Thoracic aorta (tissue), 2 donors: ENCODE measurements at places on chromosomes 6 and 20.
A peak's percentile ranks its signal among the peaks of the same experiment; 100 is the strongest.

- DNase-seq, result no peak
Observed at GRCh38 chr20:53345536-53346334, 247.9 kb downstream of the ZNF217 start.

GRCh38 chr6:10640412-10640811 is 54.0 kb downstream of the C6orf52 start:
- no peak for DNase-seq

GRCh38 chr6:89360415-89360999 is 8.0 kb upstream of the UBE2J1 start:
- DNase-seq, result no peak

DNA sequence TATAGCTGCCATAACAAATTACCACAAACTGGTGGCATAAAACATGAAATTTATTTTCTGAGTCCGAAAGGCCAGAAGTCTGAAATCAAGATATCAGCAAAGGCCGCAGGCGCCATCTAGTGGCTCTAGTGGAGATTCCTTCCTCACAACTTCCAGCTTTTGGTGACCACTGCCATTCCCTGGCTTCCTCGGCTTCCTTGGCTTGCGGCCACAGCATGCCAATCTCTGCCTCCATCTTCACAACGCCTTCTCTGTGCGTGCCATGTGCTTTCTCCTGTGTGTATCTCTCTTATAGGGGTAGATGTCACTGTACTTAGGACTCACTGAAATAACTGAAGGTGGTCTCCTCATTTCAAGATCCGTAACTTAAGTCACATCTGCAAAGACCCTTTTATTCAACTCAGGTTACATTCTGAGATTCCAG is 5.4 kb upstream of the PLAGL1 start:
- peak; percentile 30 for DNase-seq
